ENCODE measurements at places on chromosomes 4 and X. TPM values are rescaled to one million over a fixed set of nuclear protein-coding genes. Genes with fewer than 3 reads are reported as not detected.

DNA sequence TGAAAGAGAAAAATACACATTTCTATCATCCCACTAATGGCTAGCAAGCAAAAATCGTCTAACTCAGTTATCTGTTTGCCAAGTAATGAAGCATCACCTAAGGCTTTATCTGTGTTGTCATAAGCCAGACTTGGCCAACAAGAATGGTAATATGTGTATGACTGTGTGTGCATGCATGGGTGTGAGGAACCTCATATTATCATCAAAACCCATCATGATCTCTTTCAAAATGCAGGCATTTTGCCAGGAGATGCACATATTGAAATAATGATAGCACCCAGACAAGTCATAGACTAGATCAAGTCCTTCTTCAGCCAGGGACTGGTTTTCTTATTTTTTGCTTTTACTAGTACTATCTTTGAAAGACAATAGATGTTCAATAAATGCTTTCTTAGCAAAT lies 172.5 kb upstream of the FMR1 start:
- DNase-seq: no peak

GRCh38 chrX:314781-315595 lies 3.6 kb downstream of the GTPBP6 start:
- DNase-seq: no peak

DNA sequence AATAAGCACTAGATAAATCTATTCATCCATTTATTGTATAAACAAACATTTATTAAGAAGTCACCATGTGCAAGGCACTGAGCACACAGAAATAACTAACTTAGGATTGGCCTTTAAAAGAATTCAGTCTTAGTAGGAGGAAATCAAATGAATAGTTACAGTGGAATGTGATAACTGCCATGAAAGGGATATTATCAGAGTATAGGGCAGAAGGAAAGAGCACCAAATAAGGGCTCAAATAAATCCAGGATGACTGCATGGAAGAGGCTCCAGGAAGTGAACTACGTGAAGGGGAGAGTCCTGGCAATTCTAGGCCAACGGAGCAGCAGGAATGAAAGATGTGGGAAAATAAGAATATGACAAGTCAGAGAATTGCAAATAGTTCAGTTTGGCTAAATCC lies 406.0 kb downstream of the INPP4B start:
- DNase-seq: no peak

Gene TADA2B
- 21.7 TPM for total RNA-seq

Gene CENPU
- 3.6 TPM for total RNA-seq

DNA sequence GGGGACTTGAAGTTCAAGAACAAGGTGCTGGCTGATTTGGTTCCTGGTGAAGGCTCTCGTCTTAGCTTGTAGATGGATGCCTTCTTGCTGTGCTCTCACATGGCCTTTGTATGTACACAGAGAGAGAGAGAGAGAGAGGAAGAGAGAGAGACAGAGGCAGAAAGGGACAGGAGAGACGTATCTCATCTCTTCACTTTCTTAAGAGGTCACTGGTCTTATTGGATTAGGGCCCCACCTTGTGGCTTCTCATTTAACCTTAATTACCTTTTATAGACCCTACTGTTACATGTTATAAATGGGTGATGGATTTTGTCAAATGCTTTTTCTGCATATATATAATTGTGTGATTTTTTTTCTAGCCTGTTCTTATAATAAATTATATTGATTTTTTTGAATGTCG lies 1444.2 kb downstream of the ADGRL3 start:
- DNase-seq: no peak

Gene TMPRSS11F
- not detected for total RNA-seq

Gene GSX2
- total RNA-seq: 1.1 TPM

DNA sequence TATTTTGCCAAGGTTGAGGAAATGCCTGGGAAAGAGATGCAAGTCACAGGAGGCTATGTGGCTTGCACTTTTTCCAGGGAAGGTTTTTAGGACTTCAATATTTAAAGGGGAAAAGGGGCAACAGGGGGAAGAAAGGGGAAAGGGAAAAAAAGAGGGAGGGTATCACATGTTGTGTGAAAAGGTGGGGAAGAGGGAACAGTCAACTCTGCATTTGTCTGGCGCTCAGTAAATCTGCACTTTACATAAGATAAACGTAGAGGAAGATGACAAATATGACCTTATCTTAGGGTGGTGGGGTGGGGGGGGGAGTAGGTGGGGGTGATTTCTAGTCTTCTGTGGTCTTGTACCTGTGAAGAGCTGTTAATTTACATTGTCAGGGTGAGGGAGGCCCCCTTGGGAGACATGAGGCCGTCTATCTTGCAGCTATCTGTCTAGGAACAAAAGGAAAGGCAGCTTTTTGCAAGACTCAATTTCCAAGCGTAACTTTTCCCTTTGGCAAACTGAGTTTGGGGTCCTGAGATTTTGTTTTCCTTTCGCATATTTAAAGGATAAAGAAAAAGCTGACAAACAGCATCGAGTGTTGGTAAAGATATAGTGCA lies 71.5 kb upstream of the UCP1 start:
- no peak for DNase-seq

Gene TMPRSS11B
- 0.78 TPM for total RNA-seq

DNA sequence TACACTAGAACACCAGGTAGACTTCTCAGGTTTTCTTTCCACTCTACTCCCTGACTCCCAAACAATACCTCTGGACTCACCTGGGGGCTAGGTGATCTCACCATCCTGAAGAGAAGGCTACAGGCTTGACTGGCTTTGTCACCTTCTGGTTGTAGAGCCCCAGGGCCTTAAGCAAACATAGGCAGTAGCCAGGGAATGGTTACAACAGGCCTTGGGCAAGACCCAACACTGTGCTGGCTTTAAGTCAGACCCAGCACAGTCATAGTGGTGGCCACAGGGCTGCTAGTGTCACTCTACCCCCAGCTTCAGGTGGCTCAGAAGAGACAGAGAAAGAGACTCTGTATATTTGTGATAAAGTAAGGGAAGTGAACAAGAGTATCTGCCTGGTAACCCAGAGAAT lies 118.1 kb upstream of the EMCN start:
- DNase-seq: no peak
